ENCODE measurements at places on chromosomes 12 and 14.

GRCh38 chr14:95577870-95578269 is 43.0 kb downstream of the GLRX5 start:
- no peak for DNase-seq

GRCh38 chr12:48696626-48697025 is 14.6 kb upstream of the KANSL2 start:
- no peak for DNase-seq

- no peak for DNase-seq
Observed at GRCh38 chr12:59699421-59700152, 103.8 kb downstream of the SLC16A7 start.

DNA sequence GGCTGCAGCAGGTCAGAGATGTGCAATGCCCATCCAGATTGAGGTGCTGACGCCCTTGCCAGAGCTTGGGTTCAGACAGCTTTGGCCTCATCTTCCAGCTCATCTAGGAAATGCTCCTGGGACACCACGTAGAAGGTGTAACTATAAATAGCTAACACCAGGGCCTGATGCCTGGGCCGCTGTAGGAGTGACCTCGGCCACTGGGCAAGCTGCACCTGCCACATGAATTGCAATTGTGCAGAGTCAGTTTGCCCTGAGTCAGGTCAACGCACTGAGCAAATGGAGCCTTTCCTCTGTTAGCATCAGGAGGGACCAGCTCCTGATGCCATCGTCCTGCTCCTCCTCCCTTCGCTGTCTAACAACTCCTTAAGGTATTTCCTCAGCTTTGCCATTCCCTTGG is 17.4 kb upstream of the DNM1L start:
- no peak for DNase-seq

GRCh38 chr12:6391013-6391412 is 7.1 kb downstream of the LTBR start:
- no peak for DNase-seq

- no peak for DNase-seq
Observed at GRCh38 chr12:39538679-39539104, 80.9 kb downstream of the ABCD2 start.

DNA sequence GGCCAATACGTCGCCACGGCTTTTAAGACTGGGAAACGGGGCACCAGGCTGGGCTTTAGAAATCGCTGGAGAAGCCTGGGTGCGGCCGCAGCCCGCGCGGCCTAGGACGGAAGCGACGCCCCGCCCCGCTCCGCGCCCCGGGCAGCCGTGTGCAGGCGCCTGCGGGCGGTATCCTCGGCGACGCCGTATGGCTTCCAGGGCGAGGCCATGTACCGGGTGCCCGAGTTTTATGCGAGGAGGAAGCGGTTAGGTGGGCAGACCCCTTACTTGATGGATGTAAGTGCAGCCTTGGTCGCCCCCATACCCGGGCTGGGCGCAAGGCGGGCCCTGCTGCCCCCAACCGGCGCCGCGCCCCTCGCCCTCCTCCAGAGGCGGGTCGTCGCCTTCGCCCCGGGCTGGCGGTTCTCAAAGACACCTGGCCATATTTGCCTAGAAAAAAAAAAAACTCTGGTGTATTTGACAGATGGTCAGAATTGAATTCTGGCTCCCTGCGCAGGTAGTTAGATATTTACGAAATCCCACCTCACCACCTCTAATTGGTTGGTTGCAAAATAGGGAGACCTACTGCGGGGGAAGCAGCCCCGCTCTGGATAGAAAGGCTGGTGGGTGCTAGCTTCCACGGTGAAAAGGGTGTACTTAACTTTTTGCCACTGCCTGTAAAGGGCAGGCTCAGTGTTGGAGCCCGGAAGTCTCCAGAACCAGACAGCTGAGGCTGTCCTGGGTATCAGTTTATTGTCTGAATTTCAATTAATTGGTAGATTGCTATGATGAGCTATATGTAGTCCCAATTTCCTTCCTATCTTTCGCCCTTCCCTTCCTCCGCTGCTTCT is at the start of gene PPP1R36:
Gene PPP1R36 (plus strand): TSS at position 171 of the 830 bp plus-strand sequence. CDS start 37 bp downstream, at position 208.
- DNase-seq, result peak; percentile 77

DNA sequence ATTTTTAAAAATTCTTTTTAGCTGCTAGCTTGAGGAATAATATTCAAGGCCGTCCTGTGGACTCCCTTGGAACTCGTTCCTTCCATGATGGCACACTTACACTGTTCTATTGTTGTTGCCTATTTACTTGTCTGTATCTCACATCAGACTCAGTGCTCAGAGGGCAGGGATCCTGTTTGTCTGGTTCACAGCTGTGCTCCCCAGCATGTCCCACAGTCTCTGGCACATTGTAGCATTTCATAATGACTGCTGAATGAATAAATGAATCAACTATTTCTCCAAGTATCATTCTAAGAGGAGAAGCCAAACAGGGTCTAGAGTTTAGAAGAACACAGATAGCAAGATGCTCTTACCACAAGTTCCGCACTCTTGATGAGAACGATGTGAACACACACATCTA is 48.0 kb downstream of the NTN4 start:
- no peak for DNase-seq

GRCh38 chr12:113688313-113688712 is 216.6 kb upstream of the LHX5 start:
- DNase-seq, result no peak

- no peak for DNase-seq
Observed at GRCh38 chr12:123571343-123571813, 13.0 kb upstream of the TMED2 start.

DNA sequence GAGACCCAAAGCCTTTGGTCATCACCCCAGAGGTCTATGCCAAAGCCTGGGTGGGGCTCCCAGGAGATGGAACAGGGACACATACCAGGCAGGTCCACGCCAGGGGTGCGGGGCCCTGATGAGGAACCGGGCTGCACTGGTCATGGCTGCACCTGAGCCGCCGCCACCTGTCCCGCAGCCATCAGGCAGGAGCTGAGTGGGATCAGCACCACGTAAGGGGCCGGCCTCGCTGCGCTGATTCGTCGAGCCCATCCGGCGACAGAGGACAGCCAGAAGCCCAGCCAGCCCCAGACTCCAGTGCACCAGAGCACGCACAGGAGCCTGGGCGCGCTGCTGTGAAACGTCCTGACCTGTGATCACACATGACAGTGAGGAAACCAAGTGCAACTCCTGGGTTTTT is 15.9 kb downstream of the DEGS2 start:
- DNase-seq, result no peak

DNA sequence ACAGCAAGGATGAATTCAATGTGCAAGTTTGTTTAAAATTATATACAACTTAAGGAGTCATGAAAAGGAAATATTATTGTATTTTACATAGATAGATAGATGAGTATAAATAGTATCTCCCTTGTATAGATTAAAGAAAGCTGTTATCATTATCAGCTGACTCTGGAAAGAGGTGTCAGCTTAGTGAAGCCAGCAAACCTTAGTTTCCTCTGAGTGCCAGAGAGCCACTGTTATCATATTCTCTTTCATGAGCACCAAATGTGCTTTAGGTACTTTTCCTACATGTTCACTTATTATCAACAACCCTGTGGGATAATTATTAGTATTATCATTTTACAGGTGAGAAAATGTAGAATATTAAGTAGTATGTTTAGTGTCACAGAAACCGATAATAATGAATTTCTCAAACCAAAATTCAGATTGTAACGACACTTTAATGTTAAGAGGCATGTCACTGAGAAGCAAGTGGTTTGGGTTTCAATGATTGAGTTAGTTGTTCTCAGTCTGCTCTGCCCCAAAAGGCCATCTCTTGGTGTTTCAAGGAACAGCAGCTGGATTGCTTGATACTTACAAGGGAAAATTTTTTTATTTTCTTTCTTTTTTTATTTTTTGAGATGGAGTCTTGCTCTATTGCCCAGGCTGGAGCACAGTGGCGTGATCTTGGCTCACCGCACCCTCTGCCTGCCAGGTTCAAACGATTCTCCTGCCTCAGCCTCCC is 53.7 kb downstream of the PLEKHA5 start:
- no peak for DNase-seq

DNA sequence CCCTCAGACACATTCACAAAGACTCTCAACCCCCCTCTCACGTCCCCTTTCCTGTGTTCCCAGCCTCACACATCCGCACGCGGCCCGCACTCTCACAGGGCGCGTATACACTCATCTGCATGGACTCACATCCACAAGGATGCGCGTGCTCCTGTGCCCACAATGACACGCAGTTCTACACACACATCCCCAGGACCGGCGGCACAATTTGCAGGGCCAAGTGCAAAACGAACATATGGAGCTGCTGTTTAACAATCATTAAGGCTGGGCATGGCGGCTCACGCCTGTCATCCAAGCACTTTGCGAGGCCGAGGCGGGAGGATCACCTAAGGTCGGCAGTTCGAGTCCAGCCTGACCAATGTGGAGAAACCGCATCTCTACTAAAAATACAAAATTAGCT is 36.4 kb upstream of the EML1 start:
- no peak for DNase-seq

DNA sequence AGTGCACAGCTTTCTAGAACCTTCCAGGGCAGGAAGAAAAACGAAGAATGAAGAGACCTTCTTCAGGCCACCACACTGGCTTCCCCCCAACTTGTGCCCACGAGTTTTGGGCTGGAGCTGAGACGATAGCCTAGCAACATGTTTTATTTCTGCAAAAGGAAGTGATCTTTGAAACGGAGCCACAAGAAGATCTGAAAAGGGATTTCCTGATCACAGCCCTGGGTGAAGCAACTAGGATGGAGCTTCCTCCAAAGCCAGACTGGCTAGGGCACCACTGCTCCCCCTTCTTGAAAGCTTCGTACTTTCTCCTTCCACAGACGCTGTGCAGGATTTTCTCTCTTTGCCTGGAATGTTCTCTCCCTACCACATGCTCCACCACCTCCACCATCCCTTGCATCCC is 418.3 kb downstream of the MED13L start:
- DNase-seq, result no peak

DNA sequence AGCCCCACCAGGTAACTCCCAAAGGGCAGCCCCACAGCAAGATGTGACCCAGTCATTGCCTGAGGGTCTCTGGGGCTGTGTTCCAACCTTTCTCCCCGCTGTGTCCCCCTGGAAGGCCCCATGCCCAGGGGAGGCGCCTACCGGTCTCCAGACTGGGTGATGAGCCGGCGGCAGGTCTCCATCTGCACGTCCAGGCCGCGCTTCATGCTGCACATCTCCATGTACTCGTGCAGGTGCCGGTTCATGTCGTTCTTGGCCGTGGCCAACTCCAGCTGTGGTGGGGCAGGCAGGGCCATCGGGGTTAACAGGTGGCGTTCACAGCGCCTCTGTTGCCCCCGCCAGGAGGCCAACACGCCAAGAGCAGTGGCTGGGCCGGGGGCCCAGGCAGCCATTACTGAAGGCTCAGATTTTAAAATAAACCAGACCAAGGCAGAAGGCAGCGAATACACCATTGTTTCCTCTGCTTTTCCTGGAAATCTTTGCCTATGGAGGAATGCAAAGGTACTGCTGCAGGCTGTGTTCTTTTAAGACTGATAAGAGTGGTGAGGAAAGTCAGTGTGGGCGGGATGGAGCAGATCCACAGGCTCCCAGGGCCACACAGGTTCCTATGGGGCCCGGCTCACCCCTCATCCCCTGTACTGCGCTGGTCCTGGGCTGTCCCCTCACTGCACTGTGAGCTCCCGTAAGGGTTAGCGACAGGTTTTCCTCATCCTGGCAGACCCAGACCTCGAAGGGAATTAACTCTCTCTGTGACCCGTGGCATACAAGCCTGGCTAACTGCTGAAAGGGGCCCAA is 7.3 kb downstream of the GAPDH start:
- DNase-seq, result no peak

GRCh38 chr12:11707535-11707934 is 58.1 kb downstream of the ETV6 start:
- DNase-seq, result no peak

- no peak for DNase-seq
Observed at GRCh38 chr12:13472690-13473089, 276.2 kb downstream of the EMP1 start.

GRCh38 chr14:100825713-100826331 is at the start of gene MEG3:
TSS of gene MEG3 (plus strand) at chr14:100826118.
- DNase-seq, result no peak

DNA sequence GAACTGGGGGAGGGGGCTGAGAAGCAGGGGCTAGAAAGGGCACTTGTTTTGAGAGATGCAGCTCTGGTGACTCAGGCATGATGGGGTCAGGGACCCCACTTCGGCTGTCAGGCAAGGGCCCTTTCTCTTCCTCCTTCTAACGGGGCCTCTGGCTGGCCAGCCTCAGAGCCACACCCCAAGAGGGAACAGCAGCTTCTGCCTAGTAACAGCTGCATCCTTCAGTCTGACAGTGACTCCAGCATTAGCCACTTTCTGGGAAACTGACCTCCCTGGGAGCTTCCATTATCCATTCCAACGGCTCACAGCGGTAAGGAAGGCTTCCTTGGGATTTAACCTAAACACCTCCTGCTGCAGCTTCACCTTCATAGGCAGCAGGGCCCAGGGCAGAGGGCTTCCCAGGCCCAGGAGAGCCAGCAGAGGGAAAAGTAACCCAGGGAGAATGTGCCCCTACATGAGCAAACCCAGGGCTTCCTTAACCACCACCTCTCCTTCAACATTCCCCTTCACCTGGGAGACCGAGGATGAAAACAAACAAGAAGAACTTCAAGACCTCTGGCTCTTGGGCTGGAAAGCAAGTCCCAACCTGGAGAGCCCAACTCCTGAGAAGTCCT is 2.7 kb downstream of the NCKAP5L start:
- DNase-seq, result peak; percentile 49

DNA sequence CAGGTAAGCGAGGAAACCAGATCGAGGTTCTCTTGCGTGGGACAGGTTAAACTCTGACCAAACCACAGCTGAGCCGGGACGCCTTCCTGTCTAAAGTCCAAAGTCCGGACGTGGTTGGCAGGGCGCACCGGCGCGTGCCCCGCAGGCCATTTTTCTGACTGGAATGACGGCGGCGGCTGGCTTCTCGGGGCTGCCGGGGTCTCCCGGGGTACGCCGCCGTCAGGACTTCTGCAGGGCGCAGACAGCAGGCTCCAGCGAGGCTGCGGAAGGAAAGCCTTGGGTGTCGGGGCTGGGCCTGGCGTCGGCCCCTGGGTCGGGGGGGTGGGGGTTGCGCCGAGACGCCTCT is 32.8 kb downstream of the MIA2 start:
- no peak for DNase-seq

- DNase-seq, result no peak
Observed at GRCh38 chr14:62558451-62558850, 486.8 kb downstream of the KCNH5 start.

DNA sequence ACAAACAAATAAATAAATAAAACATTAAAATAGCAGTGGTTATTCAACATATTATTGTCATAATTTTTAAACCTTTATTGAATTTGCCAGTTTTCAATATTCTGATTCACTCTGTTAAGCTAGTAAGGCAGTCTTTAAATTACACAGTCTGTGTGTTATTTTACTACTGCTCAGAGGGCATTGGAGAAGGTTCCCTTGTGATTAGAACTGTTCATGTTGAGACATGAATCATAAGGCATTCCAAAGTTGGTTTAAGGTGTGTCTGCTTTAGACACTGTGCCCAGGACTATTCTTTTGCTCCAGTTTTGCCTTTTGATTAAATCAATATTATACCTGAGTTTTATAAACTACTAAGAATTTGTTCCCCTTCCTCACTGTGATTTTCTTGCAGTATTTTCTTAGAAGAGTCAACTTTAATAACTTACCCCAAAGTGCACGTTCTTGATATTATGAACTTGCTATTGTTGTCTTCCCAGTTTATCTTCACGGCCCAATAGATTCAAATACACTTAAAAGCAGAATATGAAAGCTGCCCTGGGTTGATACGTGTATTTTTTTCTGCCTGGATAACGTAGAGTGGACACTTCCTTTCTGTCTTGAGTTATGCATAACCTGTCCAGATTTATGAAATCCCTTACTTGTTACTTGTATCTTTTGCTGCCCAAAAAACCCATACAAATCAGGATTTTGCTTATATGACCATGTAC is 105.3 kb upstream of the BCAT1 start:
- no peak for DNase-seq
